NCI-H526 (cell line): ENCODE measurements at places on chromosomes 4 and X.

DNA sequence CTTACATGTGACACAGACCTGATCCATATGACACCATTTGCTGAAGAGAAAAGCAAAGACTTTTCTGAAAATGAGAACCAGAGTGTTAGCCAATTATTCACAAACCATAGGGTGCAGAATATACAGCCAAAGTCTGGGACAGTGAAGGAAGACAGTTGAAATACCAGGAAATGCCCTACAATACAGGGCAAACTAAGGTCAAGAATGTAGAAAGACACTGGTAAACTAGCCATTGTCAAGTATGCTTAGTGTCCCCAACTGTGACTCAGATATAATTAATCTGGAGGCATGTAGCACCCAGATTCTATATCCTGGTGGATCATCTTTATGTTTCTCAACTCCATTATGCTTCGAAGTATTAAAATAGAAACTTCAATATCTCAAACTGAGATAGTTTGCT, 200.9 kb upstream of the FSTL5 start:
- no peak for DNase-seq

- DNase-seq, result no peak
These were observed 195.0 kb upstream of the S100G start for GRCh38 chrX:16454926-16455325.

GRCh38 chr4:5933996-5934831, 41.3 kb upstream of the CRMP1 start:
- DNase-seq, result no peak

DNA sequence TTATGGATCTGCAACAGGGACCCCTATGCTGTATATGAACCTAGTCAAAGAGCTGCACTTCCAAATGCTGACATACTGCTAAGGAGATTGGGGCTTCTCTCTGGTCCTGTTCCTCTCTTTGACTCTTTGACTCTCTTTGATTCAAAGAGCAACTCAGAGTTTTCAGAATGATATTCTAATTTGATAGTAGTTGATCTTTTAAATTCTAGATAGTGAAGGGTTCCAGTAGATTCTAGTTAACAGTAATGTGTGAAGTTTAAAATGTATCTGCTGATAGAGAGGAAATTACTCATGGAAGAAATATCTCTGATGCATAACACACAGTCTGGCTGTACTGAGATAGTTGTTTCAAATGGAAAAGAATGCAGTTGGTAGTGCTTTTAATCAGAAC, 239.1 kb downstream of the RASL11B start:
- DNase-seq, result no peak

- no peak for DNase-seq
These were observed 103.7 kb downstream of the PSAPL1 start for GRCh38 chr4:7330811-7331681.

- DNase-seq, result peak; percentile 36
These were observed 26.1 kb upstream of the VMA21 start for GRCh38 chrX:151370906-151371305.

- no peak for DNase-seq
These were observed 16.4 kb downstream of the TRPC5OS start for GRCh38 chrX:111892375-111892774.

GRCh38 chrX:100687128-100687527, 43.1 kb downstream of the SRPX2 start:
- no peak for DNase-seq
